ENCODE measurements at places on chromosomes 12 and 14.

DNA sequence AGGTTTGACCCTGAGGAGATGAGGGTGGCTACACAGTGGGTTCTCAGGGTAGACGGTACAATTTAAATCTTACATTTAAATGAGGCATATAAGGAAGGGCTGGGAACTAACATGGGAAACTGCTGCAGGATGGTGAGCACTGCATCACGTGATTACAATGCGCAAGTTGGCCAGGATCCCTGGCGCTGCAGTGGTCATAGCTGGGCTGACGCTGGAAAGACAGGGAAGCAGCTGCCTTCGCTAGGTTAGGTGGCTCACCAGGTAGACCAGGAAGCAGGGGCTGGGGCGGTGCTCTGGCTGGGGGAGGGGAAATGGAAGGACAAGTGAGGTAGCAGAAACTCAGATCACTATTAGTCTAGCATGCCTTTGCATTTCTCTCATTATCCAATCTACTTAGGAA, 149.9 kb downstream of the FOXN3 start:
- DNase-seq = no peak

DNA sequence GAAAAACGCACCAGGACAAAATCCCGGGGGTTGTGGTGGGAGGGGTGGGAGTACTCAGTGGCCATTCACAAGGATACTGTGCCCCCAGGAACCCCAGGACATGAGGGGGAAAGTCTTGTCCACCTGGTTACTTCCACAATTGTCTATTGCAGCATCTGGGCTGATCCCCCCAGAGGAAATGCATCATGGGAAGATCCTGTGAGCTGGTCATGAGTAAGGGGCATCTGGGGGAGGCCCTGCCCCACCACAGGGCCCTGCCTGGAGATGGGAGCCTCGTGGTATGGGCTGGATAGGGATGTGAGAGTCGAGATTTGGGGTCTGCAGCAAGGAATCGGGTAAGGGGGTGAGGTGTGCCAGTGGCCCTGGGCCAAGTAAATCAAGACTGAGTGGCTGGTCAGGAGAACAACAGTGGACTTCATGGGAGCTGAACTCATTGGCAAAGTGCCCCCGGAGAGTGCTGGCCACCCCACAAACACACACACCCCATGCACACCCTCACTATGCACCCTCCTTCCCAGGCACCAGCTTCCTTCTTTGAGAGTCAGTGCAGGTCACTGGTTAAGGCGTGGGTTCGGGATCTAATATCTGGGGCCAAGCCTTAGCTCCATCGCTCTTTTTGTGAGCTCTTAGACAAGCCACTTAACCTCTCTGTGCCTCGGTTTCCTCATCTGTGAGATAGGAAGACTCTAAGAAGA, 3.0 kb upstream of the SERPINA1 start:
- no peak for DNase-seq

GRCh38 chr14:59998564-59998963, 78.6 kb downstream of the LRRC9 start:
- no peak for DNase-seq

- DNase-seq = no peak
These were observed 237.3 kb downstream of the BCL11B start for GRCh38 chr14:99034711-99035171.

- peak; percentile 78 for DNase-seq
These were observed 96.9 kb downstream of the GCH1 start for GRCh38 chr14:54805445-54806322.

All from fibroblast of skin of right biceps (primary cell).